ENCODE measurements at places on chromosomes 4 and X. TPM values are rescaled to one million over a fixed set of nuclear protein-coding genes. Genes with fewer than 3 reads are reported as not detected.

Gene CLGN
- 4.4 TPM for total RNA-seq

Gene LRRC66
- 0.31 TPM for total RNA-seq

Gene CABS1
- total RNA-seq, result not detected

Gene IRS4
- total RNA-seq, result 0.08 TPM

Gene SUPT20HL1
- total RNA-seq, result 0.12 TPM

Gene PLP2
- total RNA-seq, result 75.4 TPM

Data from gastroesophageal sphincter (tissue), 4 donors.